ENCODE measurements at places on chromosomes 11 and 22. TPM values are rescaled to one million over a fixed set of nuclear protein-coding genes. Genes with fewer than 3 reads are reported as not detected.
A peak's percentile ranks its signal among the peaks of the same experiment; 100 is the strongest.

GRCh38 chr11:58762284-58763119 is 30.8 kb upstream of the GLYAT start:
- no peak for DNase-seq

DNA sequence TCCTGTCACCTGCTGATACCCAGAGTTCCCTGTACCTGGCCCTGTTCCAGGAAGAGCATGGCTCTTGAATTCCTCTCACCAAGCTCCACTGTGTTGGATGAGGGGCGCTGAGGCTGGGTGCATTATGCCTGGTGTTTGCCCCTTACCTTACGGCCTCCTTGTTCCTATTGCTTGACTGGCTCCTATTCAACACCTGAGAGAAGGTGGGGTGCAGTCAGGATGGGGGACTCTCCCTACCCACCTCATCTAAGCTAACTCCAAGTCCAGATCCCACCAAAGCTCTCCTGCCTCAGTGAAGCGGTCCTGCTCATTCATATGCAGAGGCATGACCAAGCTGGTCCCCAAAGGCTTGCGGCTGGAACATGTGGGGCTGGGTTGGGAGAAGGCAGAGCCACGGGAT is 35.8 kb upstream of the RIC3 start:
- DNase-seq = no peak

DNA sequence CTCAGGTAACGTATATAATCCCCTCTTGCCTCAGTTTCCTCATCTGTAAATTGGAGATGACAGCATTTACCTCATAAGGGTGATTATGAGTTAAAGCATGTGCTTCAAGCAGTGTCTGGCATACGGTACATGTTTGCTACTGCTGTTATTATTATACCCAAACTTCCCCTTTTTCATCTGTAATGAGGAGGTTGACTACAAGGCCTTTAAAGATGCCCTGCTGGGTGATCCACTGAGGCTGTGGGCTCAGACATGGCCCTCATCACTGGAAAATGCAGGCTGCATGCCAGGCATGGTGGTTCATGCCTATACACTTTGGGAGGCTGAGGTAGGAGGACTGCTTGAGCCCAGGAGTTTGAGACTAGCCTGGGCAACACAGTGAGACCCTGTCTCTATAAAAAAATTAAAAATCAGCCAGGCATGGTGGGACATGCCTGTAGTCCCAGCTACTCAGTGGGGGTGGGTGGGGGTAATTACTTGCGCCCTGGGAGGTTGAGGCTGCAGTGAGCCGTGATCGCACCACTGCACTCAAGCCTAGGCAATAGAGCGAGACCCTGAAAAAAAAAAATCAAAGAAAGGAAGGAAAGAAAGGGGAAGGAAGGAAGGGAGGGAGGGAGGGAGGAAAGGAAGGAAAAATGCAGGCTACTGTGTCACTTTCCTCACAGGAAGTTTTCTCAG is 4.3 kb downstream of the PIK3IP1 start:
- no peak for DNase-seq

- no peak for DNase-seq
Observed at GRCh38 chr11:6674219-6674597, 8.9 kb downstream of the MRPL17 start.

DNA sequence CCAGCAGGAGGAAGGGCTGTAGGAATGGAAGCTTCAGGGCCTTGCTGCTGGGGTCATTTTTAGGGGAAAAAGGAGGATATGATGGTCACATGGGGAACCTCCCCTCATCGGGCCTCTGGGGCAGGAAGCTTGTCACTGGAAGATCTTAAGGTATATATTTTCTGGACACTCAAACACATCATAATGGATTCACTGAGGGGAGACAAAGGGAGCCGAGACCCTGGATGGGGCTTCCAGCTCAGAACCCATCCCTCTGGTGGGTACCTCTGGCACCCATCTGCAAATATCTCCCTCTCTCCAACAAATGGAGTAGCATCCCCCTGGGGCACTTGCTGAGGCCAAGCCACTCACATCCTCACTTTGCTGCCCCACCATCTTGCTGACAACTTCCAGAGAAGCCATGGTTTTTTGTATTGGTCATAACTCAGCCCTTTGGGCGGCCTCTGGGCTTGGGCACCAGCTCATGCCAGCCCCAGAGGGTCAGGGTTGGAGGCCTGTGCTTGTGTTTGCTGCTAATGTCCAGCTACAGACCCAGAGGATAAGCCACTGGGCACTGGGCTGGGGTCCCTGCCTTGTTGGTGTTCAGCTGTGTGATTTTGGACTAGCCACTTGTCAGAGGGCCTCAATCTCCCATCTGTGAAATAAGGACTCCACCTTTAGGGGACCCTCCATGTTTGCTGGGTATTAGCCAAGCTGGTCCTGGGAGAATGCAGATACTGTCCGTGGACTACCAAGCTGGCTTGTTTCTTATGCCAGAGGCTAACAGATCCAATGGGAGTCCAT is 14.1 kb downstream of the IL10RA start:
- no peak for DNase-seq

DNA sequence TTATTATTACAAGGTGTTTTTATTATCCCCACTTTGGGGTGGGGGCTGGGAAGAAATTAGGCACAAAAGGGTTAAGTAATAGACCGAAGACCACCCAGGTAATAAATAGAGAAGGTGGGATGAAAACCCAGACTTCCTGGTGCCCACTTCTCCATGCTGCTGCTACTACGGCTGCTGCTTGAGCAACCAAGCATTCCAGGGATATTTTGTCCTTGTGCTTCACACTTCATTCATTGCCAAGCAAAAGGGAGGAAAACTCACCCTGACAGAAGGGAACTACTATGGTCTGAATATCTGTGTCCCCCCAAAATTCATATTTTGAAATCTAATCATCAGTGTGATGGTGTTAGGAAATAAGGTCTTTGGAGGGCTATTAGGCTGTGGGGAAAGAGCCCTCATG is 470.9 kb upstream of the API5 start:
- no peak for DNase-seq

- peak; percentile 17 for DNase-seq
Observed at GRCh38 chr22:44361391-44362126, 48.8 kb upstream of the SHISAL1 start.

DNA sequence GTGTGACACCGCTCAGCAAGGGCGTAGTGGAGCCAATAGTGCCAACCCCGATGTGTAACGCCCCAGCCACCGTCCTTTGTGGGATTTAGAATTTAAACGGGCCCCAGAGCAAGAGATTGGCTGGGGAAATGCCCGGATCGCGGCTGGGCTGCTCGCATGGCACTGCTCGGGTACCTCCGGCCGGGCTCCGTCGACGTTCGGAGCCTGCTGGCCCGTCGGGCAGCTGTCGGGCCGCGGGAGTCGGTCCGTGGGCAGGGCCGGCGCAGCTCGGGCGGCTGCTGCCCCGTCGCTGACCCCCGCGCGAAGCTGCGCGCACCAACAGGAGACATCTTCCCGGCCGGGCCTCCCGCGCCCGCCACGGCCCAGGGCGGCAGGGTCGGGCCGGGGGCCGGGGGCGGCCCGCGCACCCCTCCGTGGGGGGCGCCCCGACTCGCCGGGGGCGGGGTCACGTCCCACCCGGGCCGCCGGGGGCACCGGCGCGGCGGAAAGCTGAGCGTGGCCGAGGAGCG is 1.3 kb upstream of the KDM2A start:
- DNase-seq = peak; percentile 14

DNA sequence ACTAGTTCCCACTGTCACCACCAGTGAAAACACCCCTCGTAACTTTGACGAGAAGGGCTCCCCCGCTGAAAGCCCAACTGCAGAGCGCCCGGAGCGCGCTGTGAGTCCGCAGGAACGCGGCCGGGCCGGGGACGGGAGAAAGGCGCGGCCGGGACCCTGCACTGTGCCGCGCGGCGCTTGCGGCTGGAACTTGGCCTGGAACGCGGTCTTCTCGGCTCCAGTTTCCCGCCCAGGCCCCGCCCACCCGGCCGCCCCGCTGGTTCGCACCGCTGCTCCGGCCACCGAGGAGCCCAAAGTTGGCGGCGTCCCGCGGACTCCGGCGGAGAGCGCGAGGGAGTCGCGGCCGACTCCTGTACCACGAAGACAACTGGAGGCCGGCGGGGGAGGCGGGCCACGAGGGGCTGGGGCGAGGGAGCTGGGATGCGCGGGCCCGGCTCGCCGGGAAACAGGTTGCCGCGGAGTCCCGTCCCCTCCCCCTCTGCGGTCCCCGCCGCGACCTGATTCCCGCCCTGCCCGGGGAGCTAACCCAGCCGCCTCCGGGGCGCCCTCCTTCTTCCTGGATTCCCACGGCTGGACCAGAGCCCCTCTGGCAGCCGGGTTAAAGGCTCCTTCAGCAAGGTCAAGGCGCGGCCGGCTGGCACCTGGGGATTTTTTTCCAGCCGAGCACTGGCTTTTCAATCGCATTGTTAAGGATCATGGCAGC is 3.4 kb downstream of the TENM4 start:
- peak; percentile 24 for DNase-seq

ISX gene
- not detected for total RNA-seq

FIBP gene
- total RNA-seq = 79.2 TPM

USH1C gene
- 32.1 TPM for total RNA-seq

SGSM1 gene
- total RNA-seq = 0.07 TPM

CRYBB1 gene
- total RNA-seq = not detected

MIOX gene
- not detected for total RNA-seq

KDM4E gene
- total RNA-seq = not detected

VEGFB gene
- total RNA-seq = 88.8 TPM

STK33 gene
- 1.7 TPM for total RNA-seq

C11orf86 gene
- not detected for total RNA-seq

Data from Calu3 (cell line).